Putamen (tissue), 1 donor: ENCODE measurements at places on chromosomes 6 and 20.

DNA sequence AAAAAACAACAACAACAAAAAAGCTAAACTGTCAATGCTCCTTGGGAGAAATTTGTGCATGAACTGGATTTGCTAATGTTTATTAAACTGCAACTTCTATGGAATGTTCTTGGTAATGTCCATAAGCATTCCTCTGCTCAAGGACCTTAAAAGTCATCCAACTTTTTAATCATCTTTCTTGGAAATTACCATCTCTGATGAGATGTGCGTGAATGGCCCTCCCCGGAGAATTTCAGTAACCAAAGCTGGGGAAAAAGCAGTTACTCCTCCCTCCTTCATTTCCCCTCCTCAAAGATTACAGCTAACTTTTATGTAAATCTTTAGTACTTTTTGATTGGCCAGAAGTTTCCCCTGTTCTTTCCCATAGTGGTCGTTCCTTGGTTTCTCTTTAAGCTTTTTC, 5.2 kb downstream of the TBCC start:
- DNase-seq = no peak

- no peak for DNase-seq
These were observed 195.9 kb upstream of the SULF2 start for GRCh38 chr20:47981222-47981621.

- DNase-seq = no peak
These were observed 161.4 kb downstream of the ID4 start for GRCh38 chr6:19998541-19998940.

DNA sequence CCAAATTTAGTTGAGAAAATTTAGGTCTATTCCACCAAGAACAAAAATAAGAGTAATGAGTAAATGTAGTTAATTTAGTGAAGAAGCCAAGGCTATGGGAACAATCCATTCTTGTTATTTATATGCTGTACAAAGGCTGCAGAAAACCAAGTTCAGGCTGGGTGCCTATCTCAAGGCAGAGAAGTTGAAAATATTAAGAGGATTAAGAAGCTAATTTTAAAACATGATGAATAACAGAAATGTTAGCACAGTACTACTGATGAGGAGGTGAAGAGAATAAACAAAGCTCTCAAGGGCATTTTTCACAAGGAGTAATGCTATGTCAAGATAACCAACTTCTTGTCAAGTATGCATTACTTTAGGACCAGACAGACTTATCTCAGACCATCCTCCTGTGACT, 68.6 kb downstream of the RCAN2 start:
- no peak for DNase-seq

DNA sequence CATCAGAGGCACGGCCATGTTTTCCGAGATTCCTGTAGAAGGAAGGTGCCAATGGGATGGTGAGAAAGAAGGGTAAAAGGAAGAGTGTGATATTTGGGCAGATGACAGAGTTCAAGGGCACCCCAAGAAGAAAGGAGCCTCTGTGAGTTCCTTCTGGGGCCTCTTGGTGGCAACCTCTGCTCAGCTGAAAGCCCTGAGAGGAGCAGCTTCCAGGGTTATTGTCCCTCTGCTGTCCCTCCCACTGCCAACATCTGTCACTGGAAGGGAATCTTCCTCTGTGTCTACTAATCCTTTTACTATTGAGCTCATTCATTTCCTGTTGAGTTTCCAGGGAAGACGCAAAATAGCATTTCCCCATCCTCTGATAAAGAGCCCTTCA, 40.0 kb upstream of the KCNK16 start:
- DNase-seq = peak; percentile 28

DNA sequence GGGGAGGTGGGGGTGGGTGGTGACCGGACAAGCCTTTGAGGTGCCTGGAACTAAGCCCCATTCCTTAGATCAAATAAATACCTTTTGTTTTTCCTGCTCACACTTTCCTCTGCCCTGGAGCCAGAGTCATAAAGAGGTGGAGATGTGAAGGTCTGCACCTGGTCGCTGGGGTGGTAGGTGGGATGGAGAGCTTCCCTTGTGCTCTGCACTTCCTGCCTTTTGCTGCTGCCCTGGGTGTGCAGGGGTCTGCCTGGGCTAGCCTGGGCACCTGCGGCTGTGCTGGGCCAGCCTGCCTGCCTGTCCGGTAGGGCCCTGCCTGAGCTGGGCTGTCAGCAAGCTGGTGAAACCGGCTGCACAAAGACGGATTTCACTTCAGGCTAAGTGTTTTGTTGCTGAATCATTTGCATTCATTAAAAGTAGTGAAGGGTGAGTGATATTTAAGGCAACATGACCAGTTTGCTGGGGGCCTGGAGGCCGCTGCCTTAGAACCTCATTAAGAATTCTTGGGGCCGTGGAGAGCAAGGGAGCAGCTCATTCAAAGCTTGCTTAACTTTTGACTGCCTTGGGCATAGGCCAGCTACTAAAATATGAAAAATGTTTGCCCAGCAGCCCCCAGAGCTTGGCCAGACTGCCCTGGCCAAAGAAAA, 20.5 kb downstream of the PTK7 start:
- DNase-seq = no peak

DNA sequence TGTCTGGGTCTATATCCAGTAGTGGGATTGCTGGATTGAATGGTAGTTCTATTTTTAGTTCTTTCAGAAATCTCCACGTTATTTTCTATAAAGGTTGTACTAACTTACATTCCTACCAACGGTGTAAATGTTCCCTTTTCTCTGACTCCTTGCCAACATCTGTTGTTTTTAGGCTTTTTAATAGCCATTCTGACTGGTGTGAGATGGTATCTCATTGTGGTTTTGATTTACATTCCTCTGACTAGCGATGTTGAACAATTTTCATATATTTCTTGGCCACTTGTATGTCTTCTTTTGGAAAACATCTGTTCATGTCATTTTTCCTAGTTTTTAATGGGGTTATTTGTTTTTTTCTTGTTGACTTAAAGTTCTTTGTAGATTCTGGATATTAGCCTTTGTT, 99.3 kb downstream of the BMP2 start:
- DNase-seq = no peak

- DNase-seq = no peak
These were observed 44.5 kb upstream of the IL20RA start for GRCh38 chr6:137089305-137089704.

DNA sequence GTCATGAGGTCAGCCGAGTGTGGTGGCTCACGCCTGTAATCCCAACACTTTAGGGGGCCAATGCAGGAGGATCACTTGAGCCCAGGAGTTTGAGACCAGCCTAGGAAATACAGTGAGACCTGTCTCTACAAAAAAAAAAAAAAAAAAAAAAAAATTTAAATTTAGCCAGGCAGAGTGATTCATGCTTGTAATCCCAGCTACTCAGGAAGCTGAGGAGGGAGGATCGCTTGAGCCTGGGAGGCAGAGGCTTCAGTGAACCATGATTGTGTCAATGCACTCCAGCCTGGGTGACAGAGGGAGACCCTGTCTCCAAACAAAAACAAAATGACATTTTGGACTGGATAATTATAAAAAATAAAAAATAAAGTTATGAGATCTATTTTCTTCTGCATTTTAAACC, 56.2 kb downstream of the ADGRF1 start:
- no peak for DNase-seq

DNA sequence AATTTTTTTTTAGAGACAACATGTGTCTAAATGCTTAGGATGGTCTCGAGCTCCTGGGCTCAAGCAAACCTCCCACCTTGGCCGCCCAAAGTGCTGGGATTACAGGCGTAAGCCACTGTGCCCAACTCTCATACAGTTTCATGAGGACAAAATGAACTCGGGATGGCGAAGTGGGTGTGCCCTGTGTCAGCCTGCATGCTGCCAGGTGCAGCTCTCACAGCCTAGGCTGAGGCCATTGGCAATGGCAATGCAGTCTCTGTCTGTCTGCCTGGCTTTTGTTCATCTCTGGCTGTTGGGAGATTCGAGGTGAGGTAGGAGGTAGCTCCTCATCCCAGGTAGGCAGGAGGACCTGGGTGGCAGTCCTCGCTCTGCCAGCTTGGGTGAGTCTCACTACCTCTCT, 88.0 kb downstream of the CHMP4B start:
- DNase-seq = no peak

DNA sequence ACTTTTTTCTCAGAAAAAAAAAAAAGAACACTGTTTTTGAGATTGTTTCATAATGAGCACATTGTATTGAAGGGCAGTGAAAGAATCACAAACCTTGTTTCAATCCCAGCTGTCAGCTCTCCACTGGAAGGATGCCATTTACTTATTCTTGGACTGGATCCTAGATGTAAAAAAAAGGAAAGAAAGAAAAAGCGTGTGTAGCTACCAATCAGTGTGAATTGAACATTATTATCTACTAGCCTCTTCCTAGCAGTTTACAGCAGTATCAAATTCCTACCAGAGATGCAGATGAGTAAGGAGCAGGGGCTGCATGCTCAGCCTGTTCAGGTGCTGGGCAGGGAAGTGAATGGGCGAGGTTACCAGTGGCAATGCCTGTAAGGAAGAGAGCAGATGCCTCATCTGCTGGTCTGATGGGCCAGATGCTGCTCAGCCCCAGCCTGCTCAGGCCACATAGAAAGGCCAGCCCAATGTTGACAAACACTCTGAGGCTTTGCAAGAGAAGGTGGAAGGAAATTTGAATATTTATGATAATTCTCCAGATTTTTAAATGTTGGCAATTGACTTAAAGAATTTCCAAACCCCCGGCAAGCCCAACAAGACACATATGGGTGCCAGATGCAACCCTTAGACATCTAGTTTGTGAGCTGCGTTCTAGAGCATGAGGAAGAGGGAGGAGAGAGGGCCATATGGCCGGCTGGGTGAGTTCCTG, 189.5 kb downstream of the IBTK start:
- peak; percentile 16 for DNase-seq

- DNase-seq = no peak
These were observed 3.9 kb upstream of the CLDN20 start for GRCh38 chr6:155259897-155260296.
